H7 (cell line): ENCODE measurements at places on chromosomes 13 and 19. TPM values are rescaled to one million over a fixed set of nuclear protein-coding genes. Genes with fewer than 3 reads are reported as not detected.
A peak's percentile ranks its signal among the peaks of the same experiment; 100 is the strongest.

- no peak for DNase-seq
Measured at GRCh38 chr13:45623516-45624090, 8.1 kb upstream of the ERICH6B start.

DNA sequence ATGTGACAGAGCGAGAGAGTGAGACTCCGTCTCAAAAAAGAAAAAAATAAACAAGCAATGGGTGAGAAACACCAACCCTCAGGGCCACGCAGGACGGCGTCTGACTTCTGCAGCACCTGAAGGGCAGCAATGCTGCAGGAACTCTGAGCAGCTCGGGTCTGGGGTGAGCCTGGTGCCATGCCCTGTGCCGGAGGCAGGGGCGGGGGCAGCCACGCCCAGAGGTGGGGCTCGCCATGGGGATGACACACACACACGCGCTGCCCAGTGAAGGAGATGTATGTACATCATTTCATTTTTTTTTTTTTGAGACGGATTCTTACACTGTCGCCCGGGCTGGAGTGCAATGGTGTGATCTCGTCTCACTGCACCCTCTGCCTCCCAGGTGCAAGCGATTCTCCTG, 24.3 kb downstream of the GPX4 start:
- no peak for DNase-seq

DNA sequence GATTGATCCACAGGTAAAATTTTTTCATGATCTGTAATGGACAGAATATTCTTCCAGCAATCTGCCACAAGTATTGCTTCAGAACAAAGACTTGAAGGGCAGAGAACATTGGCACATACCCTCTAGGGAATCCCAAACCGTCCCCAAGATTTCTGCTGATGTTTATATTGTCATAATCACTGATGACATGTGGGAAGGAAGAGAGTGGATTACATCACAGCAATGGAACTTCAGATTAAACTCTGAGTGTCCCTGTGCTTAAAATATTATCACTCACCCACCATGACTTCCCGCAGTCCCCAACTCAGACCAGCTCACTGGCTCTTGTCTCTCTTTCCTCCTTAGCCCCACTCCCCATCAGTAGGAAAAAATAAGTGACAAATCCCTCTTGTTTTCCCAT, 8.5 kb upstream of the TPT1 start:
- DNase-seq, result no peak

Gene ZNF221
- total RNA-seq, result 2.2 and 3.0 TPM in 2 replicates

DNA sequence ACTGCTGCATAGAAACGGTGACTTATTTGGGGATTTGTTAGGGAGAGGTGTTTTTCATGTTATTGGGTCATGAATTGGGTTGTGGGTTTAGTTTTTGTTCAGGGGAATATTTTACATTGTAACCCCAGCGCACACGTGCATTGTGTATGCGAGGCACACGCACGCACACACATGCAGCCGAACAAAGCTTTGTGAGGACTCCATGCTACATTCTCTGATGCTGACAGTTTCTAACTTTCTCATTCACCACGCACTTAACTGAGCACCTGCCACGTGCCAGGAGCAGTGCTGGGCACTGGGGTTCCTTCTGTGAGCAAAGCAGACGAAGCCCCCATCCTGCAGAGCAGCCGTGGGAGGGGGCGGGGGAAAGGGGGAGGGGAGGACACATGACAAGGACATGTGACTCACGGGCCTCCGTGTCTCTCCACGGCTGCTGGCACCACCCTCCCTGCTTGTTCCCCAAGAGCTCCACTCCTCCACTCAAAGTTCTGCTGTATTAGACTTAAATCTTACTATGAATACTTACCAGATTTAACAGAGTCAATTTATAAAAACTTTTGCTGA, 55.6 kb downstream of the SLC7A9 start:
- peak; percentile 63 for DNase-seq

GRCh38 chr19:16051254-16052025, 24.9 kb upstream of the TPM4 start:
- DNase-seq, result peak; percentile 32

Gene REEP6
- 3.1 and 4.5 TPM in 2 replicates for total RNA-seq

Gene DAPK3
- 124 and 131 TPM in 2 replicates for total RNA-seq

DNA sequence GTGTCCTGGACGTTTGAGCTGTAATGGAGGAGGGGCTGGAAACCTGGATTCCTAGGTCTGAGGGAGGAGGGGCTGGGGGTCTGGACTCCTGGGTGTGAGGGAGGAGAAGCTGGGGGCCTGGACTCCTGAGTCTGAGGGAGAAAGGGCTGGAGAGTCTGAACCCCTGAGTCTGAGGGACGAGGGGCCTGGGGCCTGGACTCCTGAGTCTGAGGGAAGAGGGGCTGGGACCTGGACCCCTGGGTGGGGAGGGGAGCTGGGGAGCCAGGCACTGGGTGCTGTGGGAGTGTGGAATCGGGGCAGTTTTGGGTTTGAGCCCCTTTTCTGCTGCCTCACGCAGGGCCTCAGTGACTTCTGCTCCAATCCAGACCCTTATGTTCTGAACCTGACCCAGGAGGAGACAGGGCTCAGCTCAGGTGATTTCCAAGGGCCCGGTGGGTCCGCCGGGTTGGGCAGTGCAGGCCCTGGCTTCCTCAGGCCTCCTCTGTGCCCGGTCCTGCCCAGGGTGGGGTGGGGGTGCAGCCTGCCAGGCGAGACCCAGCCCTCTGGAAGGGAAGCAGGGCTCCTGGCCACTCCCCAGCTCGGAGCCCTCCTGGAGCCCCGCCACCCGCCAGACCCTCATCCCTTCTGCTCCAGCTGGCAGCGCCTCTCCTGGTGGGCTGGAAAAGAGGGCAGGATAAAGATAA, 14.4 kb downstream of the TTYH1 start:
- peak; percentile 80 for DNase-seq

DNA sequence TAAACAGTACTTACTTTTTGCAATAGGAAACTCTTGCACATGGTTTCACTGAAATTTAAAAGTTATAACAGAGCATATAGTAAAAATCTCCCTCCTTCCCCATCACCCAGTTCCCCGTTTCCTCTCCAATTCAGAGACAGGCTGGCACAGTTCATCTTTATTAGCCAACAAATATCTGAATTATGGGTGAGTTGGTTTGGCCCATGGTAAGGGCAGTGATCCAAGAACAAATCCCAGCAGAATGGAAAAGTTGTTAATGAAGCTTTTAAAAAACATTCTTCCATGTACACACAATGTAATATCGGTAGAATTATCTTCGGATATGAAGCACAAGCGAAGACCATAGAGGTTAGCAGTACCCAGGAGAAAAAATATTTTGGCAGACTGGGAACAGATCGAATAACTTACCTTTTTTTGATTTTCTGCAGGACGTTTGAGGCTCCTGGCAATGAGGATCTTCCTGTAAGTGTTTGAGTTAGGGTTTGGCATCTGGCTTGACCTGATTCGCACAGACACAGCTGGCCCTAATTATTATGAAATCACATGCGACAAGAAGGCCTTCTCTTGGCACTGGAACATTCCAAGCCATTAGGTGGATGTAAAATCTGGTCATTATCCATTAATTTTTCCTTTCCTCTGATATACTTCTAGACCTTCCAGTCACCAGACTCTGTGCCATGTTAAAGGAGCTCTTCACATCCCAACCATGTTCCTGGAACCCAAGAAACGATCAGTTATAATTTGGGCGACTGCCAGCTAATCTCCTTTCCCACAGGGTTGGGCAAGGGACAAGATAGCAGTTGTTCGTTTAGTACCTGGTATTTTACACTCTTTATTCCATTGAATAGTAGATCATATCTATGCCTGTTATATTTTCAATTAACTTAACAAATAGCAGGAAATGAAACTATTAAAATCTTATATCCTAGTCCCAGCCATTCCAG, 139.4 kb upstream of the TSC22D1 start:
- DNase-seq, result no peak
